ENCODE measurements at places on chromosomes 11 and 22.
A peak's percentile ranks its signal among the peaks of the same experiment; 100 is the strongest.

- no peaks in the 10 kb centered on the region for H3K36me3 ChIP-seq
- peaks cover 46% of the 10 kb centered on the region for H3K4me1 ChIP-seq
- no peak for DNase-seq
Observed at GRCh38 chr11:64890522-64890939, 12.1 kb upstream of the EHD1 start.

- no peak overlapping the region for H3K4me3 ChIP-seq
- no peaks in the 10 kb centered on the region for H3K36me3 ChIP-seq
- no peaks in the 10 kb centered on the region for H3K4me1 ChIP-seq
- peaks cover 82% of the 10 kb centered on the region for H3K27me3 ChIP-seq
Observed at GRCh38 chr11:118212781-118213191, 12.0 kb downstream of the JAML start.

- H3K27ac ChIP-seq = no peak within 1 kb of the TSS
- H3K4me1 ChIP-seq = peaks cover 5% of the 10 kb centered on the region
- no peaks in the 10 kb centered on the region for H3K36me3 ChIP-seq
- DNase-seq = no peak
Observed at GRCh38 chr11:118342503-118343161, at the start of gene CD3D. TSS of gene CD3D (minus strand) at chr11:118342705. CDS start at chr11:118342607, 98 bp downstream.

DNA sequence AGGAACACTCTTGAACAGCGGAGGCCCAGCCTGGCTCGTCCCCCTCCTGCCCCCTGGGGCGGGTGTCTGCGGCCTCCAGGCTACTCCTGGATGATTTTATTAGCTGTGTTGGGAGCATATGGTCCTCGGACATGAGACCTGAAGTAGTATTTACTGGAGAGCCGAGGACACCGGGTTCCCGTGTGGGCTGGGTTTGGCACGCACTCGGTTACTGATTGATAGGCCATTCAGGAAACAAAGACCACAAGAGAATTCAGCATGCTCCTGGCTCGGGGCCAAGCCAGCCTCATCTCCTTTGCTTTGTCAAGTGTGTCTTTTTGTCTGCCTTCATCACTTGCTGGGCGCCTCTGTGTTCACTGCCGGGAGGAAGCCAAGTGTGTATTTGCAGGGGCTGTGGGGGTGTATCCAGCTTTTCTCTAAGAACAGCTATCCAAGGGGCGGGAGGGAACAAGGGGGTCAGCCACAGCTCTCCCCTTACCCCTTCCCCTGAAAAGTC, 9.7 kb downstream of the FXYD2 start:
- H3K27me3 ChIP-seq = peaks cover 29% of the 10 kb centered on the region
- no peaks in the 10 kb centered on the region for H3K36me3 ChIP-seq
- peak overlapping the region; percentile 62 for H3K27ac ChIP-seq
- peaks cover 89% of the 10 kb centered on the region for H3K4me1 ChIP-seq
- H3K4me3 ChIP-seq = peak overlapping the region; percentile 59

All from nephron progenitor cell (in vitro differentiated cells).